NCI-H1092 (cell line): ENCODE measurements at places on chromosomes 12 and 14.
A peak's percentile ranks its signal among the peaks of the same experiment; 100 is the strongest.

GRCh38 chr12:57655541-57656240 is 22.7 kb upstream of the B4GALNT1 start:
- DNase-seq: no peak

DNA sequence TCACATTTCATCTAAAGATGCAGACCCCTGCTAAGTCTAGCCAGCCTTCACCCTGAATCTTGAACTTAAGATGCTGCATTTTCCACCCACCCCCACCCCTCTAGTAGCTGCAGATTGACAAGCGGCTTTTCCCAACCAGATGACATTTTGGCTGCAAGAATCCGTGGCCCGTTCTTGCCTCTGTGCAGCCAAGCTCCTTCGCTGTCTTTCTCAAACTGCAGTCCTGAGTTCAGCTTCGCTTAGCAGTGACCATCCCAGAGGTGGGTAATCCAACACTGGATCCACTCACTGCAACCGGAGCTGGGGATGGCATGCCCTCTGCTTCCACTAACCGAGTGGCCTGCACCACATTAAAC is 765 bp upstream of the NFYB start:
- DNase-seq: no peak

DNA sequence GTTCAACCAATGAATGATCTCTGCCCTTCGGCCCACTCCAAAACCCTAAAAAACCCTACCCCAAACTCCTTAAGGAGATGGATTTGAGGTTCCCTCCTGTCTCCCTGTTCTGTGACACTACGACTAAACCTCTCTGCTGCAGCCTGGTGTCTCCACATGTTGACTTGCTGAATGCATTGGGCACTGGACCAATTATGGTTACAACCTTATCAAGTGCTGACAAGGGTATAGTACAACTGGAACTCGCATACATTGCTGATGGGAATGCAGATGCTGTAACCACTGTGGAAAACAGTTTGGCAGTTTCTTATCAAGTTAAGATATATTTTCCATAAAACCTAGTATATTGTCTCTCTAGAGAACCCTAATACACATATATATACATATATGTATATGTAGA is 6.3 kb upstream of the DICER1 start:
- DNase-seq: no peak

- DNase-seq: no peak
Measured at GRCh38 chr12:132360906-132361777, 31.8 kb upstream of the GALNT9 start.

DNA sequence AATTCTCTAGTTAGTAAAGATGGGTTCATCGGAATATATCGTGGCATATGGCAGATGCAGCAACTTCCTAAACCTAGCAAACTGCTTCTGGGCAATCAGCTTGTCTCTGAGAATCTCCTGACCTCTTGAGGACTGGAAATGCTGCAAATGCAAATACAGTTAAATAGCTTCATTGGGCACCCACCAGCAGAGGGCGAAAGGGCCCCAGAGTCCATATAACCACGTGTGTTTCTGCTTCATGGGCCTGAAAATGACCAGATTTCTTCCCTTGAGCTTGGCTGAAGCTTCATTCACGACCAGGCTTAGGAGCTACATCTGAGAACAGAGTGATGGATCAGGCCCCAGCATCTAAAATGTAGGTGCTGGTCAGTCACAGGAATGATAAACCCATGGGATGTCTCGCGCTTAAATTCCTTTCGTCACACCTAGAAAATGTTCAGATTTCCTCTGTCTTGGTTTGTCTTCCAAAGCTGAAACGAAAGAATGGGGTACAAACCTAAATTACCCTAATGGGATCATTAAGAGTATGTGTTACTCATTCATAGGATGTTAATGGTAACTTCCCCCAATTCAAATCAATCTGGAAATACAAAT is 1482.5 kb upstream of the TMEM132C start:
- DNase-seq: peak; percentile 60

GRCh38 chr14:89924268-89924667 is 30.3 kb downstream of the EFCAB11 start:
- no peak for DNase-seq

- DNase-seq: no peak
Measured at GRCh38 chr14:55399852-55400251, 11.8 kb downstream of the ATG14 start.

GRCh38 chr14:94157197-94157596 is 16.9 kb upstream of the PPP4R4 start:
- DNase-seq: peak; percentile 14

DNA sequence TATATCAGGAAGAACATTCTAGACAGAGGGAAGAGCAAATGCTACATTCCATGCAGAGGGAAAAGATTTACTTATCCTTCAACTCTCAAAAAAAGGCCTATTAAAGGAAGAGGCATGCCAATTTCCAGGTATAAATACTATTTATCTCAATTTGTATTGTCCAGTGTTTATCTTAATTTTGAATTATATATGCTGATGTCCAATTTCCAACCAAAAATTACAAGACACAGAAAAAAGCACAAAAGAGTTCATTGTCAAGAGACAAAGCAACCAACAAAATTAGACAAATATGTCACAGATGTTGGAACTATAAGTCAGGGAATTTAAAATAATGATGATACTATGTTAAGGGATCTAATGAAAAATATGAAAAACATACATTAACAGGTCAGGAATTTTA is 286.6 kb upstream of the SFSWAP start:
- DNase-seq: no peak

- DNase-seq: no peak
Measured at GRCh38 chr14:96852823-96853422, 55.7 kb downstream of the VRK1 start.

DNA sequence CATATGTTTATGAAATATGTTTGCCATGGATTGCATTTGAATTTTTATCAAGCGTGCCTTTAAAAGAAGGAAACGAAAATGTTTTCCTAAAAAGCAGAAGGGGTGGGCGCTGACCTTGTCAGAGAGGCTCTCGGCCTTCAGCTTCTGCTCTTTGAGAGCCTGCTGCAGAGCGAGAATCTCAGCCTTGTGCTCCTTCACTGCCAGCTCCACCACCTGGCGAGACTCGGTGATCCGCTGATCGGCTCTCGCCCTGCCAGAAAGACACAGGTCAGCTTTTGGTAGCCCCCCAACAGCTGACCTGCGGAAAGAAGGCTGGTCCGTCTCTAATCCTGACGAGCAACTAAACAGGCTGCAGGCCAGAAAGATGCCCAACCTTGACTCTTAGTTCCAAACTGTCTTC is 62.4 kb downstream of the PRKAB1 start:
- no peak for DNase-seq

GRCh38 chr12:20044351-20044750 is 324.0 kb upstream of the PDE3A start:
- no peak for DNase-seq

GRCh38 chr14:77654001-77654441 is 37.6 kb upstream of the SPTLC2 start:
- DNase-seq: no peak

GRCh38 chr14:47328376-47328775 is 347.0 kb downstream of the MDGA2 start:
- DNase-seq: no peak

DNA sequence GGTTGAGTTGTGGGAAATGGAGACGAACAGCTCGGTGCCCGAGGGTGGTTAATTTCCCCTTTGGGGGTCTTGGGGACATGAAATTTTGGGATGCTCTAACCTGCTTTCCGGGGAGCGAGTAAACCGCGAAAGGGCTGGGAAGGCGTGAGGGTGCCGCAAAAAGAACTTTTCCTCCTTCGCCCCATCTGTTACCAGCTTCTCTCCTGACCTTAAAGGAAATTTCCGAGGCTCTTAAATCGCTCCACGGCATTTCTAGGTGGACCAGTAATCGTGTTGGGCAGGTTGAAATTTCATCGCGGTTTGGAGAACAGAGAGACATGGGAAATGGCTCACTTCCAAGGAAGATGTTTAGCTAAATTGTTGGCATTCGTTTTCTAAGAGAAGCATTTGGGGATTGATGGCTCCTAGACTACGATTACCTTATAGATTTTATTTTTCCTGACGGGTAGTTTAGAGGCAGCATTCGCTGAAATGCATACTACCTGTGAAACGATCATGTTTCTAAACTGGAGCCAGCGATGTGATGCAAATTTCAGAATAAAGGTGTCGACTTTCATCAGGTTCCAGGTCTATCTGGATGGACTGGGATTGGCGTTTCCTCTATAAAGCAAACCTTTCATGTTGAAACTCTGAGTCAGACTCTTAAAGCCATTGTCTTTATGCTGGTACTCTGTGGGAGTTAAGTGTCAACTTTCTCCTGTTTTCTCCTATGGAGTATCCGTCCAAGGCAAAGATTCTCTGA is 414.5 kb downstream of the PCNX1 start:
- DNase-seq: no peak

GRCh38 chr12:93704122-93704521 is 26.9 kb downstream of the CRADD start:
- no peak for DNase-seq

DNA sequence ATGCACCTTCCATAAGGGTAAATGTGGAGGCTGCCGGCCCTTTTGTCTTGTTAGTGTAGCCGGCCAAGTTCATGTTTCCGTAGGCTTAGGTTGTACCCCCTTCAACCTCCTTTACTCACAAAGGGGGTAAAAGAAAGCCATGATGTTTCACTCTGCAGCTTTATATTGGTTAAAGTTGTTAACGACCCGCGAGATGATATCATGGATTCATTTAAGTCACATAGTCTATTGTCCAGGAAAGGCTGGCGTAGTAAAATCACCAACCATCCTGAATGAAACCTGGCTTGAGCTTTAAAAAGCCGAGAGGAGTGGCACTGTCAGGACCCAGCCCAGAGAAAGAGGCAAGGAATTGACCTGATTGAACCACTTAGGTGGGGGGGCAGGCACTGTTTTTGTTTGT is 1.3 kb downstream of the UNG start:
- no peak for DNase-seq

- DNase-seq: no peak
Measured at GRCh38 chr12:42090899-42091298, 53.8 kb downstream of the GXYLT1 start.

- no peak for DNase-seq
Measured at GRCh38 chr14:73467377-73467776, 9.0 kb upstream of the NUMB start.

DNA sequence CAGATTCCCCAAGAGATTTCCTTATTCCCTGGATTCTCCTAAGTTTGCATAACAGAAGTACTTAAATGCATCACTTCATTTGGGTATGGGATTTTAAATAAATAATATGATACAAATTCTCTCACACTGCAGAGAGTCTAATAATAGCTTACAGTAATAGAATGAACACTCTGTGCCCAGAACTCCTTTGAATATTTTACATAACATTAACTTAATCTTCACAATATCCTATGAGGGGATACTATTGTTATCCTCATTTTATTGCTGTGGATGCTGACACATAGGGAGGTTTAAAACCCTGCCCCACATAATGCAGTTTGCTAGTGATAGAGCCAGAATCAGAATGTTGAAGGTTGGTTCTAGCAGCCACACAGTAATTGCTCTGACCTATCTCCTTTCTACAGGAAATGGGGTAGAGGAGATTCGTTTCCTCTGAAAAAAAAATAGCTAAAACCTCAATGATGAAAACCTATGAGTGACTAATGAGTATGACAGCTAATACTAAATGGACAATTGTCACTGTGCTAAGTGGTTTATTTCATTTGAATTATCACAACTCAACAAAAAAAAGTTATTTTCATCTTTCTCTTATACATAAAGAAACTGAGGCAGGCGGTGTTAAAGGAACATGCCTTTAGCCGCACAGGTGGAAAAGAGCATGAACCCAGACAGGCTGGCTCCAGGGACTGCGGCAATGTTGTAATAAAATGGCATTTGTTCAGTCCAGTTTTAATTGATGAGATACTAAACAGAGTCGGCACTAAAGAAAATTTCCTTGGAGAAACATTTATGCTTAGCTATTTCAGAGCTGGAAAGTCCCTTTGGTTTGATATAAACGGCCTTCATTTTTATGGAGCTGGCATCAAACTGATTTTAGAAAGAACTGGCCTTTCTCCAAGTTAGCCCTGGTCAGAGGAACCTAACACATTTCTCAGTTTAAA is 880.9 kb downstream of the NRXN3 start:
- no peak for DNase-seq

DNA sequence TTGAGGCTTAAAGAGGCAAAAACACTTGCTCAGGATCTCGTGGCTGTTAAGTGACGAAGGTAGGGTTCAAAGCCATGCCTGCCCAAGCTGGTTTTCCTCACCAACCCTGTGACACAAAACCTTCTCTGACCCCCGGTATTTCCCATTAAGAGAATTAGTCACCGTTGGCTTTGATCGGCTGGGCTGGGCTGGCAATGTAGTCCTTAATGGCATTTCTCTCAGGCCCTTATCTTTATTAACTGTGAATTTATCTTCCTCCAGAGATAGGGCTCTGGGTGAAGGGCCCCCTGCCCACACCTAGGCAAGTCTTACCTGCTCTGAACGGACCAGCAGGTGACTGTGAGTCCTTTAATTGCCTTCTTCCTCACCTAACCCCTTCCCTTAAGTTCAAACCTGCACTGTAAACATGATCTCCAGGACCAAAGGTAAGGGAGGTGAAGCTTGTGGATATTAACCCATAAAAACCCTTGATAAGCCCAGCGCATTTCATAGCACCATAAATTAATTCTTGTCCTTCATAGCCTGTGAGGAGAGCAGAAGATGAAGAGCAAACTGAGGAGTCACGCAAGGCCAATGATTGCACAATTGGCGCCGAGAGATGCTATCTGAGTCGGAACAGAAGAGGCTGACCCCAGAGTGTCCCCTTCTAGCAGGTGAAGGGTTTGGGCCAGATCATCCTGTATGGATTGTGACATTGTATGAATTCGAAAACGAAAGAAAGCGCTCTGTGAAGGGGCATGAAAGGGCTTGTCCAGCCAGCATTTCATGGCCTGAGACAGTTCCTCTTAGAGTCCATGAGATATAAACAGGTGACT is 790.8 kb upstream of the TBX3 start:
- no peak for DNase-seq
